ENCODE measurements at places on chromosomes 6 and 20.

DNA sequence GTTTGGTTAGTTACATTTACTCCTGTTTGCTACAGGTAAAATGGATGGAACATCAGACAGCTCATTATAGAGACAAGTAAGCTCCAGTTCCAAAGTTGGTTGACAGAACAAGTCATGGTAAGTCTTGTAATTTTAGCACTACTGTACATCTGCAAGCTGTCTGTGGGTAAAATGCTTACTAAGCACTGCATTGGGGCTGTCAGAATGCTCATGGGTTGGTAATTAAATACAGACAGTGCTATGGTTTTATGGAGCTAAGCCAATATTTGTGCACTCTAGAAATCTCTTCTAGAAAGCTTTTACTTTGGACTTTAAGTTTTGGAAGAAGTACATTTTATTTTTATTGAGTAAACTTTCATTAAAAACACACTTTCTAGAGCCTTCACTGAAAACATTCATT is 419.2 kb upstream of the MMS22L start:
- DNase-seq = no peak

DNA sequence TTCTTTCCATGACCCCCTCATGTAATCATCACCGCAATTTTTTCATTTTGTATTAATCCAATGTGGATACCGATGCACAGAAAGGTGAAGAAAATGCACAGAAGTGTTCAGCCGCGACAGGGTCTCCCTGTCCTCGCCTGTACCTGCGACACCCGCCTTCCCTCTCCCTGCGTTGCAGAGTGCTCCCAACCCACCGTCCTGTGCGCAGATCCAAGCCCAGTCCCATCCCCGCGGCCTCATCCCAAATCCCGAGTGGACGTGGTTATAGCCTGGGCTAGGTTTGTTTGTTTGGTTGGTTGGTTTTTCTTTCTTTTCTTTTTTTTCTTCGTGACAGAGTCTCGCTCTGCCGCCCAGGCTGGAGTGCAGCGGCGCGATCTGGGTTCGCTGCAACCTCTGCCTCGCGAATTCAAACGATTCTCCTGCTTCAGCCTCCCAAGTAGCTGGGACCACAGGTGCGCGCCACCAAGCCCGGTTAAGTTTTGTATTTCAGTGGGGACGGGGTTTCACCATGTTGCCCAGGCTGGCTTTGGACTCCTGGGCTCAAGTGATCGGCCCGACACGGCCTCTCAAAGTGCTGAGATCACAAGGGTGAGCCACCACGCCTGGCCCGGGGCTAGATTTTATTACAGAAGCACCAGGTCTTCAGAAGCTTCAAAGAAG is 536 bp upstream of the RAET1G start:
- no peak for DNase-seq

- no peak for DNase-seq
These were observed 226.8 kb upstream of the PDE10A start for GRCh38 chr6:165889636-165890403.

DNA sequence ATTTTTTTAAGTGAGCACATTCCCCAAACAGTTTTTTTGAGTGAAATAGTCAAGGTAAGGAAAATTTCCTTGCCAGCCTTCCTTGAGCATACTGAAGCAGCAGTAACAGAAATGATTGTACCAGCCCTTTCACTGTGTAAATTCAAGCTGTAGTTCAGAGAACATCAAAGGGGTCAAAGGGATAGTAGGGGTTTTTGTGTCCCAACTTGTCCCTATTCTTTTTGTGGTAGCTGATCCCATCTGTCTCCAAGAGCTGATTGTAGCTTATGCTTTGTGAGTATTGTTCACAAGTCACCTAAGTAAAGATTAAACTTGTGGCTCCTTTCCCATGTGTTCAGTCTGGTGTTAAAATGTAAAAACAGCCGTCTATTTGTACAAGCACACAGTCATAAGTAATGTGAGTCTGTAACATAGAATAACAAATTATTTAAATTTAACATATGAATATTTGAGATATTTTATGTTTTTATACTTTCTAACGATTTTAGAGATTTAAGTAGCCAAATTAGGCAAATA is 185.0 kb downstream of the CENPW start:
- no peak for DNase-seq

DNA sequence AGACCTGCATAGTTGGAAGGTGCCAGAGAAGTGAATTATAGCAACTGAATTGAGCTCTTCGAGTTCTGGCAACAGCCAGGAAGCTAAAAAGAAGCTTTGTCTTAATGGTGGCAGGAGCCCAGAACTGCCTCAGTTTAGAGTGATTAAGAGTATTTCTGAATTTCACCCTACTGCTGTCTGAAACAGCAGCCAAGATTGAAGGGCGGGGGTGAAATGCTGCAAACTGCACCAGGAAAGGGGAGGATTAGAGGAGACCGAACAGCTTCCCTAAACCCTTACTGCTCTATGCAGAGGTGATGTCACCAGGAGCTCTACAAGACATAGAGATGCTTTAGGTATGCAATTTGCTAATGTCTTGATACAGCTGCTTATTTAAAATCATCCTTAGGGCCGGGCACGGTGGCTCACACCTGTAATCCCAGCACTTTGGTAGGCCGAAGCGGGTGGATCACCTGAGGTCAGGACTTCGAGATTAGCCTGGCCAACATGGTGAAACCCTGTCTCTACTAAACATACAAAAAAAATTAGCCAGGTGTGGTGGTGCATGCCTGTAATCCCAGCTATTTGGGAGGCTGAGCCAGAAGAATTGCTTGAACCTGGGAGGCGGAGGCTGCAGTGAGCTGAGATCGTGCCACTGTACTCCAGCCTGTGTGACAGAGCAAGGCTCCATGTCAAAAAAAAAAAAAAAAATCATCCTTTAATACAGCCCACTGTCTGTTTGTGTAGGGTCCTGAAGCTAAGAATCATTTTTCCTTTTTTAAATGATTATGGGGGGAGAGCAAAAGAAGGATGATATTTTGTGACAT is 91.7 kb upstream of the IYD start:
- no peak for DNase-seq

DNA sequence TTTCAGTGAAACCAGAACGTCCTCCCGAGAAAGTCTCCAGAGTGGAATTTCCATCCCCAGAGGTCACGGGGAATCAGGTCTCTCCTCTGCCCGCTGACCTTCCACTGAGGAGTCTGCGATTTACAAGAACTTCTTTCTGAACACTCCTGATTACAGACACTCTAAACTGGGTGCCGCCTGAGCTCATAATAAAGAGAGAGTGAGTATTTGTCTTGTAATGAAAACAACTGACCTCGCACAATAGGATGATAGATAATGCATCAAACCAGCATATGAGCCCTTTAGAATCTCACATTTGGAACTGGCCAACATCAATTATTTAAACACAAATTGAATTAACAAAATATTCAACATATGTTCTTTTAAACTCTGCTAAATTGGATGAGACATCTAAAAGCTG is 47.5 kb downstream of the DLL1 start:
- no peak for DNase-seq
